Activated effector memory CD4-positive, alpha-beta T cell treated with anti-CD3 and anti-CD28 coated beads, Interleukin-2, amount 50 U/mL, for 16 hours (primary cell): ENCODE measurements at places on chromosomes 1 and 21.

DNA sequence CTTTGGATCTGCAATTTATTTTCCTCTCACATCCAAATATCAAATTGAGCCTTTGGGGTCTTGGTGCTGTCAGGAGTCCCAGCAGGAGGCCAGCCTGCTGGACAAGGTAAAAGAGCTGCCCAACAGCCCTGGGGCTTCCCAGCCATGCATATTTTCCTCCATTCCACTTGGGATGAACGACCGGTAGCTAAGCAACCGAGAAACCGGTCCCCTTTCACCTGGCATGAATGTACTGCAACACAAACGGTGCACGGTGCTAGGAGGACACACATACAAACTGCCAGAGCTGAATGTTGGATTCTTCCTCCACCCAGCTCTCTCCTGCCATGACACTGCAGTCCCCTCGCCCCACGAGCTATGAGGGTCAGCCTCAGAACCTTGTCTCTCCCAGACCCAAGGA lies 42.7 kb downstream of the BCAR3 start:
- no peak for DNase-seq

GRCh38 chr1:107782217-107782845 lies 182.6 kb downstream of the VAV3 start:
- DNase-seq = no peak

- DNase-seq = no peak
These were observed 49.2 kb downstream of the ASH1L start for GRCh38 chr1:155513300-155513916.

DNA sequence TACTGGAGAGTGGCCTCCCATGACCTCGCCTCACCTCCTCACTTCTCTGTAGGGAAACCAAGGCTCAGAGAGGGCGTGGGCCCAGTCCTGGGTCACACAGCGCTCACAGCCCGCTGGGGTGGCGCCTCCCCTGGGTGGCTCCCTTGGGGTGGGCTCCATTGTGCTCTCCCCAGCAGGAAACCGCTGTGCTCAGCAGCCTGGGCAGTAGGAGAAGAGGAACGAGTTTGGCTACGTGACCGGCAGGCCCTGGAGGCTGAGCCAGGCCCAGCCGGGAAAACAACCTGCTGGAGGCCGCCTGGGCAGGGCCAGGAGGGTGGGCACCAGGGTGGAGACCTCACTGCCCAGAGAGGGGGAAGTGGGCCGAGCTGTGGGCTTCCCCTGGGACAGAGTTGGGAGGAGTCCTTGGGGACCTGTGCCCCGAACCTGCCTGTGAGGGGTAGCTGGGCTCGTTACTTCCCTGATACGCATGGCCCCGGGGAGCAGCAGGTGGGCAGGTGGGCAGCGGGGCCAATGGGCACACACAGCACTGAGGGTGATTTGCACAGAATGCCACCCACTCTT lies 15.0 kb upstream of the FAM131C start:
- no peak for DNase-seq

GRCh38 chr1:30737357-30738039 lies 14.1 kb upstream of the MATN1 start:
- no peak for DNase-seq

DNA sequence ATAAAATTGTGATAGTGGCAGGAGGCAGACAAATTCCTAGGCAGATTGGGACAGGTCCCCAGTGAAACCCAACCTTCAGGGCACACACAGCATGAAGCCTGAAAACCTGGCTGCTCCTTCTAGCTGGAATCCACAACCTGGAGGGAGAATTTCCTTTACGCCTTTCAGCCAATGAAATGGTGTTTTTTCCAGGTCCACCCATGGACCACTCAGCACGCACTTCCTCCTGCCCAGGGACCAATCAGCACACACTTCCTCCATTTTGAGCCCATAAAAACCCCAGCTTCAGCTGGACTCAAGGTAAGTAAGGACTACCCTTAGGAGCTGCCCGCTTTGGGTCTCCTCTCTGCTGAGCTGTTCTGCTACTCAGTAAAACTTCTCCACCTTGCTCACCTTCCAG lies 120.1 kb downstream of the AKT3 start:
- DNase-seq = no peak

DNA sequence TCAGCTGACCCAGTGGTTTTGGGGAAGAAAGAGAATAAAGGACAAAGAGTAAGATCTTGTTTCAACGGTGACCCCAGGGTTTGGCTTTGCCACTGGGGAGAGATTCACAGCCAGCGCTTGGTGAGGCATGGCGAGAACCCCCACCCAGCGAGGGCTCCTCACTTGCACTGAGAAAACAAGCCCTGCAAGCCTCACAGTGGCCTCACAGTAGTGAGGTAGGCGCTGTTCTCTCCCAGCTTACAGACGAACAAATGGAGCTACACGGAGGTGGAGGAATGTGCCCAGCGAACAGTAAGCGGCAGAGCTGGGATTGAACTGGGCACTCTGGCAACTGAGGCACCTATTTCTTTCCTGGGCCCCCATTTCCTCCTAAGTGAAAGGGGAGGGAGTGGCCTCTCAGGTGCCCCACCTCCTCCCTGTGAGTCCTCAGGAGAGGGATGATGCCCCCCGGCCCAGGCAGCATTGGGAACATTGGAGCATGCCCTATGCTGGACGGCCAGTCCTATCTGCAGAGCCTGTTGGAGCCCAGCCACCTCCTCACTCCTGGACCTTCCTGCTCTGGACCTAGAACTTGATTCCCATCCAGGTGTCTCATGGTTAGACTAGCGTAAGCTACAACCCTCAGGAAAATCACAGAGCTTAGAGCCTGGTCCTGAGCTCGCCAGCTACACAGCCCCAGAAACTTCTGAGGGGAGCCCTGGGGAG lies 73.4 kb upstream of the EDN2 start:
- DNase-seq = peak; percentile 55

DNA sequence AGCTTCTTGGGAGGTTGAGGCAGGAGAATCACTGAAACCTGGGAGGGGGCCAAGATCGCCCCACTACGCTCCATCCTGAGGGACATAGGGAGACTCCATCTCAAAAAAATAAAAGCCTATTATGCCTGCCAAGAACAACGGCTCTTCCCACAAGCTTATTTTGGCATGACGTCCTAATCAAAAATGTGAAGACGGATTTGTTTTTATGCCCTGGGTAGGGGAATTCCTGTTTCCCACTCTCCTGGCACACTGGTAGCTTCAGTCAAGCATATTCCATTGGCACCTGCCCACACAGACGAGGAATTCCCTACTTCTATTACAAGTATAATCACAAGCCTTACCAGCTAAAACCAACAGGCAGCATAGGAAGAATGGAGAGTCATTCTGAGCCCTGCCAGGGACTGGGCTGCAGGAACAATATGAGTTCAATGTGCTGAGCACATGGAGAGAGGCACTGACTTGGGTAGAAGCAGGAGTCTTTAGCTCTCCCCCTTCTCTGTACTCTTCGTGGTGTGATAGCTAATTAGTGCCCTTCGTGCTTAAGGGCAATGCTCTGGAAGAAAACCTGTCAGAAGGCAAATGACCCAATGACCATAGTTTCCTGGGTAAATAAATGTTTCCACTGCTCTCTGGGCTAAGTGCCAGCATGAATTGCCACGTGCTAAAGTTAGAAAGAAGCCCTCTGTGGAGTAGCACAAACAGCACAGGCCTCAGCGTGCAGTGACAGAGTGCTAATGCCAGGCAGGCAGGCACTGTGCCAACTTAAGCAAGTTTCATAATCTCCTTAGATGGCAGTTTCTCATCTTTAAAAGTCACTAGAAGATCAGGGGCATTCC lies 16.8 kb downstream of the TNFSF4 start:
- no peak for DNase-seq

DNA sequence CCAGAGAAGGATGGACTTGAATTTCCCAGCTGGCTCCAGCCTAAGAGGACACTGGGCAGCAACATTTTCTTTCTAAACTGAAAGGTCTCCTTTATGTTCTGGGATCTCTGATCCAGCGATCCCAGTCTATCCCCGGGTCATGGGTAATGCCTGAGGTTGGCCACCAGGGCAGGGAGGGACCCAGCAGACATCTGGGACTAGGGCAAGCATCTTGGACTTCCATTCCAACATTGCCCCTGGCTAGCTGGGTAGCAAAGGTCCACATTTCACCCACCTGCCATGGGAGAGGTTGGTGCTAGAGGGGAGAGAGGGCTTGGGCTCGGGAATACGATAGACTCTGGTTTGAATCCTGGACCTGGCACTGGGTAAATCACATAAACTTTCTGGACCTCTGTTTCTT lies 84.6 kb downstream of the LRRN2 start:
- DNase-seq = no peak

DNA sequence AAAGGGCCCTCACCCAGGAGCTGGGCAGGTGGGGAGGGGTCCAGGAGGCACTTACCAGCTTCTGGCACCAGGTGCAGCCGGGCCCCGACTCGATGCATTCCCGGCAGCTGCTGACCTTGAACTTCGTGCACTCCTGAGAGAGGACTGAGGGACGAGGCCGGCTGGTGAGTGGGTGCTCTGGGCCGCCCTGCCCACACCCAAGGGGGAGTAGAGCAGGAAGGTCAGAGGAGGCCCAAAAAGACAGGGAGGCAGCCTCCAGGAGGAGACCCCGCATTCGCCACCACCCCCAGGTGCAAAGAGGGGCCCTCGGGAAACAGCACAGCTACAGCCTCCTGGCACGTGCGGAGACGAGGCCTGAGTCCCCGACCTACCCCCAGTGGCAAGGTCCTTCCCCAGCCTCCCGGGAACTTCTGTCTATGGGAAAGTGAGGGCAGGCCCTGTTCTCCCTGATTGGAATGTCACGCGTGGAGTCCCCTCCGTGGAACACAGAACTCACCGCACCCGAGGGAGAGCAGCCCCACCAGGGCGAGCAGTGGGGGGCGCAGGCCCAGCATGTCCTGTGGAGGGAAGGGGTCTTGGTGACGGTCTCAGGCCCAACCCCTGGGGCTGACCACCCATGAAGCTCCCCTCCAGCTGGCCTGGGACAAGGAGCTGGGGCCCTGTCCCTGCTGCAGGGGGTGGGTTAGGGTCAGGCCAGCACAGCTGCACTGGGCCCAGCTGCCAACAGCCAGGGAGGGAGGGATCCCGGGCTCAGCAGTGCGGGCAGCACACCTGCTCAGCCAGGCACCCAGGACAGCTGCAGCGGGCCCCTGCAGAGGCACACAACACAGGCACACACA lies 10.3 kb downstream of the ITGB2 start:
- DNase-seq = no peak

GRCh38 chr1:54710434-54710833 lies 5.2 kb upstream of the TTC4 start:
- DNase-seq = no peak

DNA sequence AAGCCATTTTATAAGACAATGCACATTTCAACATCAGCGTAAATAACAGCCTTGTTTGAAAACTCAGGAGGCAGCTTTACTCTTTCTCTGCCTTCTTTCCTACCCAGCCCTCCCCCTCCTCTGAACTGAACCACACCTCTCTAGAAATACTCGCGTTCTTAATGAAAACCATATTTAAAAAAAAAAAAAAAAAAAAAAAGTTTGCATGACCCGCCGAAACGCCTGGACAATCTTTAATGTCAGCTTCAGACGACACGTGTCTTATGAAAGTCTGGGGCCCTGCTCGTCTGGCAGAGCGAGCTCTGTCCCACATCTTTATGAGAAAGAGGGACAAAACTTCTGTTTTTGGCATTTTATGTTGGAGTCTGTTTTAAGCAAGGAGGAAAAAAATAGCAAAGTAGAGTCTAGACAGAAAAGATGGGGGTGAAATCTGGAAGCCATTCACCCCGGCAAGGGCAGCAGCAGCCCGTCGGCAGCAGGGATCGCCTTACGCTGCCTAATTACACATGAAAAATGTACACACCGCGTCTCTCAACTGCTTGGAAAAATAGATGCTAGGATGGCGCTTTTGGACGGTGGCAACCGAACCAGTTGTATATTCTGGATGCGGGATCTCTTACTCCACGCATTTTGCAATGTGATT lies 130.4 kb upstream of the ETS2 start:
- no peak for DNase-seq

- DNase-seq = no peak
These were observed 11.5 kb upstream of the C1orf53 start for GRCh38 chr1:197890936-197891335.

GRCh38 chr21:29368906-29369305 lies 70.2 kb downstream of the BACH1 start:
- DNase-seq = no peak

GRCh38 chr1:58805716-58806571 lies 22.1 kb upstream of the JUN start:
- no peak for DNase-seq
